Natural killer cell (primary cell): ENCODE measurements at places on chromosomes 3 and 15. TPM values are rescaled to one million over a fixed set of nuclear protein-coding genes. Genes with fewer than 3 reads are reported as not detected.

DNA sequence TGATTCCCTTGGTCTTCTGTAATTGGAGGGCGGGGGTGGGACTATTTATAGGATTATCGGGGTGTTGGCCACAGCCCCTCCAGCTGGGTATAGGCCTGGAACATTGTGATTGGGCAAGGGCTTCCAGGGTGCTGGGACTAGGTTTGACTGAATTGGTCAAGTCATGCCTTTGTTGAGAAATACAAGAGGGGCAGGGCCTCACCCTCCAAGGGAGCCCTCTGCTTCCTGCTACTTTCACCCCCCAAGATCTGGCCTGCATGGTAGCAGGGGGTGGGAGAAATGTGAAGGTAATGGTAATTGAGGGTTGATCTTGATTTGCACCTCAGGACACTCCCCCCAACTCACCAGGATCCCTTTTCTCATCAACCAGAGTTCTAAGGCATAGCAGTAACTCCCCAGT lies 25.2 kb downstream of the TRIM71 start:
- no peaks in the 10 kb centered on the region for H3K27me3 ChIP-seq
- H3K4me3 ChIP-seq, result no peak overlapping the region
- no peak overlapping the region for H3K27ac ChIP-seq
- no peak for DNase-seq
- H3K4me1 ChIP-seq, result peaks cover 11% of the 10 kb centered on the region

DNA sequence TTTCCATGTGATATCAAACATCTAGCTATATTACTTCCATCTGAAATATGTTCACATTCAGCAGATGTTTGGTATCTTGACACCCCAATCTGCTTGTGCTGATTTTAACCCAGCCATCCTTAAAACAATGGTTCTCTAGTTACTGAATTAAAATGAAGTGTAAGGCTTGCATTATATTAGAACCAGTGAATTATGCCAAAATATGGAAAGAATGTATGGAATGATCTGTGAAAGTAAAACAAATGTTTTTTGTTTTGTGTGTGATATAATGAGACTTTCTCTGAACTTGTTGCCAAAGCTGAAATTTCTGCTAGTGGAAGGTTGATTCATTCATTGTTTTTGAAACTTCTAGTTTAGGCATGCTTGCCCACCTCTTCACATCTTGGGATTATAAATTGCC lies 317.1 kb downstream of the MEX3B start:
- H3K4me1 ChIP-seq, result no peaks in the 10 kb centered on the region
- no peaks in the 10 kb centered on the region for H3K27me3 ChIP-seq
- H3K36me3 ChIP-seq, result no peaks in the 10 kb centered on the region

DNA sequence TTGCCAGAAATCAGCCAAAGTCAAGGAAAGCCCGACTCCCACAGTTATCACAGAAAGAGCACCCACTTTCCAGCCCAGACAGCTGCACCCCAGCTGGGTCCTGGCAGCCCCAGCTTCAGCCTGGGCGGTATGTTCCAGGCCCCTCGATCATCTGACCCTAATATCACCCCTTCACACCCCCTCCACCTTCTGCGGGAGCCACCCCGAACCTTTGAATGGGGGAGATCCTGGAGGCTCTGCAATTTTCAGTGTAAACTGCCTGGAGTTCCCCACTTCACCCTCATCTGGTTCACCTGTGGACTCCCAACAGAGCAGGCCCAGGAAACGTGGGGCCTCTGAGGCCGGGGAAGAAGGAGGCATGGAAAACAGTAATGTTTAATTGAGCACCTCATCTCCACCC lies 5.9 kb downstream of the PRSS50 start:
- H3K36me3 ChIP-seq, result no peaks in the 10 kb centered on the region
- H3K4me1 ChIP-seq, result no peaks in the 10 kb centered on the region
- no peak overlapping the region for H3K4me3 ChIP-seq
- H3K27ac ChIP-seq, result no peak overlapping the region
- no peaks in the 10 kb centered on the region for H3K27me3 ChIP-seq
- DNase-seq, result no peak

GRCh38 chr15:74682954-74683353 lies 12.9 kb downstream of the EDC3 start:
- no peak overlapping the region for H3K27ac ChIP-seq
- peaks cover 7% of the 10 kb centered on the region for H3K36me3 ChIP-seq
- peaks cover 4% of the 10 kb centered on the region for H3K4me1 ChIP-seq
- no peaks in the 10 kb centered on the region for H3K27me3 ChIP-seq
- no peak overlapping the region for H3K4me3 ChIP-seq

DNA sequence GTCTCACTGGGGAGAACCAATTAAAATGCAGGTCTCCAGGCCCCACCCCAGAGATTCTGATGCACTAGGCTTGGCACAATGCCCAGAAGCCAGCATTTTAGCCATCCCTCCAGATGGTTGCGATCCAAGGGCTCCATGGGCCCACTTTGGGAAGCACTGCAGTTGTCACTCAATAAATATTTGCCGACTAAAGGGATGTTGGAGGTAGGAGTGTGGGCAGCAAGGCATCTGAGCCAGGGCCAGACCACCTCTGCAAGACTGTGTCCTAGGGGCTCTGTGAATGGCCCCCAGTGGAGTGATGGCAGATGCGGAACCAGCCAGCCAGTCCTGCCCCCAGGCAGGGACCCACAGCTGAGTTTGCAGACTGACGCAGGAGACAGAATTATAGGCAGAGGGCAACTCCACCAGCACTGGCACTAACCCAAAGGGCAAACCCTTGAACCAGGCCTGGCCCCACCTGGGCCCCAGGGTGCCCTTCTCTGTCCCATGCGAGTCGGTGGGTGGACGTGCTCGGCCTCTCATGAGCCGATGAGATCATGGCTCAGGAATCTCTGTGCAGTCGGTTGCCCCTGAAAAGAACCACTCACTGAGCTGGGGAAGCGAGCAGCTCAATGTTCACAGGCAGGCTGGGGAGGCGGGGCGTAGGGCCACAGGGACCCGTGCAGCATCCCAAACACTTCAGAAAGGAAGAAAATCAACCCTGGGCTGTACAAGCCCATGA lies 49.7 kb downstream of the SEMA5B start:
- DNase-seq, result no peak
- H3K4me3 ChIP-seq, result no peak overlapping the region
- H3K36me3 ChIP-seq, result no peaks in the 10 kb centered on the region
- no peaks in the 10 kb centered on the region for H3K27me3 ChIP-seq
- H3K4me1 ChIP-seq, result peaks cover 25% of the 10 kb centered on the region

GRCh38 chr15:37136666-37137065 lies 36.3 kb upstream of the MEIS2 start:
- H3K27me3 ChIP-seq, result no peaks in the 10 kb centered on the region
- no peak overlapping the region for H3K4me3 ChIP-seq
- no peaks in the 10 kb centered on the region for H3K36me3 ChIP-seq
- H3K27ac ChIP-seq, result no peak overlapping the region

DNA sequence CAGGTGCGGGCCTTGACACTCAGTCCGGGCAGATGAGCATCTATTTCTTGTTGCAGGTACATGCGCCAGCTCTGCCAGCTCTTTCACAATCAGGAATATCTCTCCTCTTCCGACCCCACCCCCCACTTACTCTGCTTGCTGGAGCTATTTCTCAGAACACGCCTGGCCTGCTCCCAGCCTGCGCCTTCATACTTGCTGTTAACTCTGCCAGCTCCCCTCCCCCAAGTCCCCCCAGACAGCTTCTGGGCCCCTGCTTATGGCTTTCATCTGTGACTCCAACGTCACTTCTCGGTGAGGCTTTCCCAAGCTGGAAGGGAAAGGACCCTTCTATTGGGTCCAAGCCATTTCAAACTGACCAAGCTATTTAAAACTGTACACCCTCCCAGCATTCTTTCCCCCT lies 15.2 kb downstream of the MAGEF1 start:
- peaks cover 14% of the 10 kb centered on the region for H3K4me1 ChIP-seq
- DNase-seq, result no peak
- no peak overlapping the region for H3K4me3 ChIP-seq
- H3K36me3 ChIP-seq, result no peaks in the 10 kb centered on the region

DNA sequence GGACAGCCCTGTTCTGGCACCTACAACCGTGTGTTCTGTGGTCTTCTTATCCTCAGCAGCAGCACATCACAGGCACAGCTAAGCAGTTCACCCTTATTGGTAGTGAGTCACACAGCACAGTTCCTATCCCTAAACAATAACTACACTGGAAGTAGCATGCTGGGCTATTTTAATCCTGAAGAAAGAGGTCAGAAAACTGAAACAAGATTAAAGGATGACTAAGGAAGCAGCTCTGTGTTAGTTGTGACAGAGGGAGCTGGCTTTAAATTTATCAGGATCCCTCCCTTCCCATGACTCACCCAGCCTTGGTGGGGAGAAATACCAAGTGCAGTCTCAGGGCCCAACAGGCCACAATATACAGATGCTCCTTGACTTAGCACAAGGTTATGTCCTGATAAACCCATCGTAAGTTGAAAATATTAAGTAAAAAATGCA lies 144.3 kb downstream of the ERC2 start:
- no peaks in the 10 kb centered on the region for H3K27me3 ChIP-seq
- H3K4me1 ChIP-seq, result no peaks in the 10 kb centered on the region
- no peaks in the 10 kb centered on the region for H3K36me3 ChIP-seq
- H3K27ac ChIP-seq, result no peak overlapping the region
- no peak overlapping the region for H3K4me3 ChIP-seq
- DNase-seq, result no peak

DNA sequence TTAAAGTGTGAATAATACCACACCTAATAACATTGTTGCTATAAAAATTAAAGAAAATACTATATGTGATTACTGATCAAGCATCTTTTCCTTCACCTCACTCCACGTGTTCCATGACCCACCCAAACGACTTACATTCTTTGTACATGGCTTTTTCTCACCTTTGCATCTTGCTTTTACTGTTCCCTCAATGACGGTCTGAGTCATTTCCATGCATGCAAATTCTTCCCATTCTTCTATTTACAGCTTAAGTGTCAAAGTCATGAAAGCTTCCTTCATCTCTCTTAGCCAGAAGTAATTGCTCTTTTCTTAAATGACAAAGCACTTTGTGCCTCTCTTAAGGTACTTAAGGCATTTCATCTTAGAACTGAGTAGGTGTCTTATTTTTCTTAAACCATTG lies 64.0 kb downstream of the GREM1 start:
- H3K4me3 ChIP-seq, result no peak overlapping the region
- DNase-seq, result no peak
- no peak overlapping the region for H3K27ac ChIP-seq
- no peaks in the 10 kb centered on the region for H3K27me3 ChIP-seq
- H3K36me3 ChIP-seq, result no peaks in the 10 kb centered on the region

GRCh38 chr3:124764746-124765145 lies 34.5 kb downstream of the UMPS start:
- H3K27me3 ChIP-seq, result no peaks in the 10 kb centered on the region
- peaks cover 7% of the 10 kb centered on the region for H3K4me1 ChIP-seq
- no peak for DNase-seq

DNA sequence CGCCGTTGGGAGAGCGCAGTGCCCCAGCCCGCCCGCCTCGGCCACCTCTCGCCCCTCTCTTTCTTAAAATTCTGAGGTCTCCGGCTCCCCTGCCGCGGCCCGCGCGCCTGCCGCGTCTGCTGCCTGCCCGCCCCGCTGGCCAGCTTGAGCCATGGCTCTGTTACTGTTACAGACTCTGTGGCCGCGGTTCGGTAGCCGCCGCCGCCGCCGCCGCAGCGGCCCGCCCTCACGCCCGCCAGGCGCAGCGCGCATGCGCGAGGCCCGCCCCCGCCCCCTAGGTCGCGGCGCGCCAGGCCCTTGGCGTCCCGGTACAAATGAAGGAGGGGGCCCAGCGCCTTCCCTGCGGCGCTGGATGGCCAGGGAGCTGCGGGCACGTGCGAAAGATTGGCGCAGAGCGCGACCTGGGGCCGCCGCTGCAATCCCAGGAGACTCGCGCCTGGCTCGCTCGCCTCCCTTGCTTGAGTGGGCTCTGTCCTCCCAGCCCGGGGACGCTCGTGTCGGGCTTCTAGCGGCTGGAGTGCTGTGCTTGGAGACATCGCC lies at the start of gene ONECUT1:
TSS of gene ONECUT1 (minus strand) at position 168 of the 540 bp plus-strand sequence. CDS start 452 bp downstream, outside the sequence.
- H3K4me3 ChIP-seq, result peak within 1 kb of the TSS; percentile 18
- peaks cover 25% of the 10 kb centered on the region for H3K4me1 ChIP-seq
- H3K36me3 ChIP-seq, result no peaks in the 10 kb centered on the region
- H3K27me3 ChIP-seq, result peaks cover 66% of the 10 kb centered on the region
- peak; percentile 61 for DNase-seq
- no peak within 1 kb of the TSS for H3K27ac ChIP-seq

DNA sequence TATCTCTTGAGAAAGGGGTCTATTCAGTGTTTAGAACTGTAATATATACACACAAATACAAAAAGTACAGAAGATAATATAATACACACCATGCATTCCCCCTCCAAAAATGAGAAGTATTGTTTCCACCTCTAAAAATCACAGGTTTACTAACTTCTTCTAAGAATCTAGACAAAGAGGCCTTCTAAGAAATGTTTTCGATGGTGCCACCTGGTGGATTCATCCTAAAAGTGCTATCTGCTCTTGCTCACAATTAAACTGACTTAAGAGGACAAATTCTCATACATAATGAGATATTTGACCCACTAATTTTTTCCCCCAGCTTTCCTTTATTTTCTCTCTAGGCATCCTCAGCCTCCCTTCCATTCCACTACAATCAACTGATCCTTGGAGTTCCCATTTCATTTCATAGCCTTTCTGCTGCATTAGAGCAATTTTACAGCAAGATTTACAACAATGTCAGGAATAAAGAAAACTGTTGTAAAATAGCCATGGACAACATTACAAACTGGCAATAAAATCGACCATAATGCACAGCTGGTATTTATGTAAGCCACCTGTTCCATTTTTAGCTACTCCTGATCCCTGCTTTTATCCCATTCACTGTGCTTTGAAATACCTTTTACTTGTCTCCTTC lies 124.6 kb downstream of the ARRDC4 start:
- H3K27ac ChIP-seq, result no peak overlapping the region
- H3K4me3 ChIP-seq, result no peak overlapping the region
- H3K4me1 ChIP-seq, result no peaks in the 10 kb centered on the region
- peak; percentile 64 for DNase-seq

Gene SGO1
- total RNA-seq, result 1.4 TPM

Gene ZNF860
- 0.10 TPM for total RNA-seq

Gene GPR62
- total RNA-seq, result not detected

Gene MYRIP
- not detected for total RNA-seq

Gene C3orf22
- not detected for total RNA-seq

Gene CCNL1
- total RNA-seq, result 1,220 TPM
